NCI-H1436 (cell line): ENCODE measurements at places on chromosomes 6 and 20.

- DNase-seq = no peak
Measured at GRCh38 chr6:105844275-105844883, 241.8 kb upstream of the PRDM1 start.

GRCh38 chr6:156974830-156975261 is 197.7 kb downstream of the ARID1B start:
- DNase-seq = no peak

- peak; percentile 17 for DNase-seq
Measured at GRCh38 chr6:86856937-86857563, 80.3 kb upstream of the HTR1E start.

DNA sequence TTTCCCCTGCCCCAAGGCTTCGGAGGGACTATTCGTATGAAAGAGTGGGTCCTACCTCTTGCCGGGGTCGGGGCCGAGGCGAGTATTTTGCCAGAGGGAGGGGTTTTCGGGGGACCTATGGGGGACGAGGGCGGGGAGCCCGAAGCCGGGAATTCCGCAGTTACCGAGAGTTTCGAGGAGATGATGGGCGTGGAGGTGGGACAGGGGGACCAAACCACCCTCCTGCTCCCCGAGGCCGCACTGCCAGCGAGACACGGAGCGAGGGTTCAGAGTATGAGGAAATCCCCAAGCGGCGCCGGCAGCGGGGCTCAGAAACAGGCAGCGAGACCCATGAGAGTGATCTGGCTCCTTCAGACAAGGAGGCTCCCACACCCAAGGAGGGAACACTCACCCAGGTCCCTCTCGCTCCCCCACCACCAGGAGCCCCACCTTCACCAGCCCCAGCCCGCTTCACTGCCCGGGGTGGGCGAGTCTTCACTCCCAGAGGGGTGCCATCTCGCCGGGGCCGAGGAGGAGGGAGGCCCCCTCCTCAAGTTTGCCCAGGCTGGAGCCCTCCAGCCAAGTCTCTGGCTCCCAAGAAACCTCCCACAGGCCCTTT is 11.3 kb downstream of the PRRC2A start:
- no peak for DNase-seq

DNA sequence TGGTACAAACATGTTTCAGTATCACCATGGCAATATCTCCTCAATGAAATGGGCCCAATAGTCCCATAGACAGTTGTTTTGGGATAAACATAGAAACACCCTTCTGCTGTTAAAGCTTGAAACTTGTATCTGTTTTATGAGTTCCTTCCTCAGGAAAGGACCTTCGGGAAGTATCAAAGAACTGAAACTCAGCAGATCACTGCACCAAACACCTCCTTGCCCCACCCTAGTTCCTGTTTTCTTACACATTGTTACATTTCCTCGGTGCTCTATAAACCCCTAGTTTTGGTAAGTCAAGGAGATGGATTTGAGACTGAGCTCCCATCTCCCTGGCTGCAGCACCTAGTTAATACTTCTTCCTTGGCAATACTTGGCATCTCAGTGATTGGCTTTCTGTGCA is 73.8 kb upstream of the ECI2 start:
- DNase-seq = no peak

DNA sequence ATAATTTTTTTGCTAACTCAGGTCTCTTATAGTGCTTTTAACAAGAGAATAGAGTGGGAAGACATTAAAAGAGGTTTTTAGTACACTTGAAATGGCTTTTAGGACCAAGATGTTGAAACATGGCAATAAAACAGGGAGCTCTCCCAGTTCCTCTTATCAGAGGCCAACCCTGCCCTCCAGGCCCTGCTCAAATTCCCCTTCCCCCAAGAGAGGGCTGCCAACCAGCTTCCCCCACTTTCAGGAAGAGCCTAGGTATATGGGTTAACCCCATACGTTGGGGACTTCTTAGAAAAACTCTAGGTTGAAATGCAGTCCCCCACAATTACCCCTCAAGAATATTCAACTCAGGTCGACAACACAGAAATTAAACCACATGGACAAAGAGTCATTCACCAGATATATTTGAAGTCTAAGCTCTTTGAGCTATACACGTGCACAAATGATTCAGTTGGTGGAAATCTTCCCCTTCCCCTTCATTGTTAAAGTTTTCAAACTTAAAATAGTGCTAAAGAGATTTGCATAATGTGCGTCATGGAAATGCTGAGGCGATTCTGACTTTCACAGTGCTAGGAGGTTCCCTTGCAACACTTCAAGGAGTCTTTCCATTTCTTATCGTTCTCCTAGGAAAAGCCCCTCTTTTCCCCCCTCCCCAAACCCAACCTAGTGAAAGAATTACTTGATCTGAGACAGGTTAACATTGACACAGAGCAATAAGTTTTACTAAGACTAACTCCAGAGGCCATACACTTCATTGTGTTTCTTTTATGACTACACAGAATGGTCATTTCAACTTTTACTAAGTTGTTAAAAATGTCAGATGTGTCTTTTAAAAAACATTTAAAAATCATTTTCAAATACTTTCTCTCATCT is 49.8 kb upstream of the ENPP5 start:
- no peak for DNase-seq

DNA sequence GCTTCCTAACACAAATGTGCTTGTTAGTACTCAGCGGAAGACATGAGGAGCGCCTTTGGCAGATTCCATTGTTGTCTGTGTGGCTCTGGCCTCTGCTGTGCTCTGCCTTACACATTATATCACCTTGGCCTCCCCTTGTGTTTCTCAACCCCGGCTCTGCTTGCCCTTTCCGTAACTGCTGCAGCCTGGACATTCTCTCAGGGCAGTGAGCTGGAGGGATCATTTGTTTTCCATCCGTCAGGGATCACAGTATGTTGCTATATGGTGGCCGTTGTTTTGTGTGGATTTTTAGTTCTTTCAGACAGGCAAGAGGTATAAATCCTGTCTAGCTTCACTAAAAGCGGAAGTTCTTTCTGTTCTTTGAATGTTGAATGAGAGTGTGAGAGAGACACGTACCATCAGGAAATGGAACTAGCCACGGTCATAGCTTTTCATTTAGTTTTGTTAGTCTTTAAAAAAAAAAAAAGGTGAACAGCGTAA is 175.1 kb downstream of the JARID2 start:
- DNase-seq = no peak

GRCh38 chr6:145491126-145491525 is 244.2 kb downstream of the EPM2A start:
- DNase-seq = no peak

- DNase-seq = no peak
Measured at GRCh38 chr20:35978041-35978513, 9.7 kb downstream of the CNBD2 start.

DNA sequence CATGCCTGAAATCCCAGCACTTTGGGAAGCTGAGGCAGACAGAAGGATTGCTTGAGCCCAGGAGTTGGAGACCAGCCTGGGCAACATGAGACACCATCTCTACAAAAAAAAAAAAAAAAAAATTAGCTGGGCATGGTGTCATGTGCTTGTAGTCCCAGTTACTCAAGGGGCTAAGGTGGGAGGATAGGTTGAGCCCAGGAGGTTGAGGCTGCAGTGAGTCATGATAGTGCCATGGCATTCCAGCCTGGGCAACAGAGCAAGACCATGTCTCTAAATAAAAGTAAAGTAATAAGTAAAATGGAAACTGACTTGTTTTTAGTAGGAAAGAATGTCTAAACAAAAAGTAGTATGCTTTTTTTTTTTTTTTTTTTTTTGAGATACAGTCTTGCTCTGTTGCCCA is 240.7 kb downstream of the ARID1B start:
- no peak for DNase-seq
